ENCODE measurements at places on chromosomes 3 and 15.
A peak's percentile ranks its signal among the peaks of the same experiment; 100 is the strongest.

GRCh38 chr15:70258369-70259027 is 160.8 kb upstream of the TLE3 start:
- peak; percentile 35 for DNase-seq

DNA sequence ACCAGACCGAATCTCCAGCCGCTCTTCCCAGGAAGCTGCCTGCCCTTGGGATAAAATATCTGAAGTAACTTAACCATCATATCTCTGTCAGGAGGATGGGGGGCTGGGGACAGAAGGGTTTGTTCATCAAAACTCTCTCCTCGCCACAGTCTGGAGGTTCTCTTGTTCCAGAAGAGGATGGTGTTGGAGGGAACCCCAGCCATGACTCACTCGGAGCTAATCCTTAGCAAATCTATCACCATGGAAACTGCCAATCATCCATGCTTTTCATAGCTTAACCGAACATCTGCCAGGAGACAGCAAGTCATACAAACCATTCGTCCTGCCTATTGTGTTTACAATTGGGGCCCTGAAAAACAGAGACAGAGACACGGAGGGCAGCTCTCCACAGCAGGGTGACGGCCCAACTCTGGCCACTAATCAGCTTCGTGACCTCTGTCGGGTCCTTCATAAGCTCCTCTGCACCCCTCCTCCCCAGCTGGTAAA is 73.8 kb upstream of the HEG1 start:
- DNase-seq, result no peak

- no peak for DNase-seq
Measured at GRCh38 chr3:50338965-50339364, 1.7 kb downstream of the RASSF1 start.

GRCh38 chr3:46527239-46527638 is 29.5 kb downstream of the RTP3 start:
- DNase-seq, result no peak

- no peak for DNase-seq
Measured at GRCh38 chr3:155676252-155676981, 68.5 kb downstream of the PLCH1 start.

- DNase-seq, result no peak
Measured at GRCh38 chr3:183098536-183099025, 715 bp downstream of the MCCC1 start.

DNA sequence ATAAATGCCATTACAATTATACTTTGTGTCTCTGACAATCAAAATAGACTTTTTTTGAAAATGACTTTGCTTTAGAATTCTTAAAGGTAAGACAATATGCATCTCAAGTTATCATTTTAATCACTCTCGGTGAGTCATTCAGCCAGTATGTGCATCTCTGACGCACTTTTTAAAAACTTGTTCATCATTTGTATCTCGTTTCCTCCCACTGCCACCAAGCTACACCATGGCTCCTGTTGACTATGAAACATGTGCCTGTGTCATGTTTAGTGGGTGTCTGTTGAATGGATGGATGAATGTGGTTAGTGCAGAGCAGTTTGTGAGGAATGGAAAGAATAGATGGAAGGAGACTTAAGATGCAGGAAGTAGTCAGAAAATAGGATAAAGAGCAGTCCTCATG is 68.6 kb downstream of the ARPP21 start:
- DNase-seq, result no peak

- DNase-seq, result no peak
Measured at GRCh38 chr3:134105876-134106556, 76.3 kb upstream of the SLCO2A1 start.

- no peak for DNase-seq
Measured at GRCh38 chr3:4425707-4426106, 41.4 kb downstream of the SUMF1 start.

DNA sequence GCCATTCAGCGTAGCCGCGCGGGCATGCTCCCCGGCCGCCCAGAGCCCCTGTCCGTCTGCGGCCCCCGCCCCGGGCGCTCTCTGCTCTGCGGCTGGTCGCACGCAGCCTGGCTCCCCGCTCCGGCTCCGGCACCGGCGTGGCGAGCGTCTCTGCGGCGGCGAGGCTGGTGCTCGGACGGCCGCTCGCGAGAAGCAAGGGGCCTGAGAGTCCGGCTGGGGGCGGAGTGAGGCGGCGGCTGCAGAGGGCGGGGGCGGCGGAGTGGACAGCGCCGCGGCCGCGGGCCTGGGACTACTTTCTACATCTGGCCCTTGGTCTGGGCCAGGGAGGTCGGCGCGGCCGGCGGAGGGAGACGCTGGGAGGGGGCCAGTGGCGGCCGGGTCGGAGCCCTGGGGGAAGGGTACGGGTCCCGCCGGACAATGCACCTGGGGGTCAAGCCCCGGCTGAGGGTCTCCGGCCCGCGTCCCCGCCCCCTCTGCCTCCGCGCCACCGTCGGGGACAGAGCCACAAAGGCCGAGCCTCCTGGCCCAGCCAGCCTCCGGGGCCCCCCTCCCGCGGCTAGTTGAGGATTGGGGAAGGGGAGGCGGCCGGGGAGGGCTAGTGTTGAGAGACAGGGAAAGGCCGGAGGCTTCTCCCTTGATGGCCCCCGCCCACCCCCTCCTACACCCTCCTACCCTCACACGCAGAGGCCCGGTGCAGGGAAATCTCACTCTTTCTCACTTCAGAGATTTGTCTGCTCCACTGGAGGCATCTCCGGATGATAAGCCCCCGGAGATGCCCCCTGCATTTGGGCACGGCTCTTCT is at the start of gene PRTG:
Gene PRTG, minus strand, starts transcription at position 226 of the 802 bp plus-strand sequence. Its CDS starts 221 bp downstream, at position 5.
- no peak for DNase-seq

DNA sequence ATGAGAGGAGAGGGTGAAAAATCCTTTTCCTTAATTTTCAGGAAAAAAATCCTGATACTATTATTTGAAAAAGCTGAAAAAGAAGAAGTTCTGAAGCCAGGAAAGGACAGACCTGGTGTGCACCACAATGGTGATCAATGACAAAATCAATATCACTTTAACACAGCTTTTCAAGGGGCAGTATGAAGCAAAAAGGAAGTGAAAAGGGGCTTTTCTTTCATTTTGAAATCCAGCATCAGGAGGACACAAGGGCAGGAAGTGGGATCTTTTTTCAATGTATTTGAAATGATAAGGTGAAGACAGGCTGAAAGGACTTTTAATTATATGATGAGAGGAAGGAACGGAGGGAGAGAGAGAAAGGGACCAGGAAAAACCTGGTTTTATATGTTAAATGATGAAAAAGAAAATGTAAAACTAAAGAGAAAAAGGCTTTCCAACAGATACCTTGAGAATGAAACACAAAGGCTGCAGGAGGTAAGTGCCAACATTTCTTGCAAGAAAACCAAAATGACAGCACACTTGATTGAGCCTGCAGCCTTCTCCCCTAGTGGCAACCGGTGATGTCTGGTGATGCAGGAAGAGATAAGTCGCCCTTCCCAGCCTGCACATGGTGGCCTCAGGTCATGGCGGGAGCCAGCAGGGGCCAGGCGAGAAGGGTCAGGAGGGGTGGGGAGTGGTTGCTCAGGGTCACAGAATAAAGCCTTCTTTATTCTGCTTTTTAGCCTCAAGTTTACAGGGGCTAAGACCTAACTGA is 236.7 kb upstream of the WNT5A start:
- DNase-seq, result no peak

DNA sequence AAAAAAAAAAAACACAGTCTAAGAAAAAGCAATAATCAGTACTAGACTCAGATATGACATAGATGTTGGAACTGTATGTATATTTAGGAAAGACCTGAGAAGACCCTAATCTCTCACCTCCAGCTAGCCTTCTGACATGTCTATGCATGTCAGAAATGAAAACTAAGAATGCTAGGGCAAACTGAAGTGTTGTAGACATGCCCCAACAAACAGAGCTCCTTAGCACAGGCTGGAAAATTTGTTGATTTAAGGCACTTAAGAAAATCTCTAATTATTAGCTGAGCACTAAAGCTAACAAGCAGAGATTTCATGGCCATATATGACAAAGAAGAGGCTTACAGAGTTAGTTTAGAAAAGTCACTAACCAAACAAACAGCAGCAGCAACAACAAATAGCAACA is 45.5 kb upstream of the PRSS50 start:
- DNase-seq, result no peak

GRCh38 chr3:177750436-177750835 is 553.2 kb upstream of the TBL1XR1 start:
- DNase-seq, result no peak

DNA sequence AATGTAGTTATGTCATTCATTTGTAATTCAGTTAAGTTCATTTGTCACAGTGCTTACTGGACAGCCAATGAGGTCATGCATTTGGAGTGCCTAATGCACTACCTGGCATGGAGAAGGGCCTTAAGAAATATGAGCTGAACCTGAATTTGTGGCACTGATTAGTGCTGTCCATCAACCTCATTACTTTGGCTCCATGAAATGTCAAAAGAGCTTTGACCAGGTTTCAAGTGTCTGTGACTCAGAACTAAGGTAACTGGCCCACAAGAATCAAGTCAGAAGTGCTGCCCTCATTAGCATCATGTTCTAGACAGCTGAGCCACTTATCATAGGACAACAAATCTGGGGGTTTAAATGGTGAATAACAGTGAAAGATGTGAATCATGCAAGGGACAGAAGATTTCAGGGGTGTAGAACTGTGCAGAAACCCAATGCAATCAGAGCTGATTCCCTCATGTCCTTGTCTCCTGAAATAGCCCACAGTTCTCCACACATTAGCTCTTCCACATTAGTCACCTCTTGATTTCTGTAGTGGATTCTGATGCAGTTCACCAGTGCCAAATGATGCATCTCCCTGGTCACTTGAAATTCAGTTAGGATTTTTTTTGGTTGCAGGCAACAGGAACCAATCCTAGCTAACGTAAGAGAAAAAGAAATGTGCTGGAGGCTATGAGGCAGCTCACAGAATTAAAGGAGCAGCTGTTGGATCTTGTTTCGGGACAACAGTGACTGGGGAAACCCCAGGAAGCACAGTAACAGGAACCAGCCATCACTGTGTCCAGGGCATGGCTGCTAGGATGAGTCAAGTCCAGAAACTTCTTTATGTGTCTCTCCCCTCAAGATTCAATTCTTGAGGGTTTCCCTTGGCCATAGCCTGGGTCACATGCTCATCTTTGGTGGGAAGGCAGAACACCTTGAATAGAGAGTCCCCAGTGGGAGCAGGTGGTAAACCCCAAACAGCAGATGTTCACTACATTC is 38.7 kb downstream of the CHST2 start:
- DNase-seq, result no peak

DNA sequence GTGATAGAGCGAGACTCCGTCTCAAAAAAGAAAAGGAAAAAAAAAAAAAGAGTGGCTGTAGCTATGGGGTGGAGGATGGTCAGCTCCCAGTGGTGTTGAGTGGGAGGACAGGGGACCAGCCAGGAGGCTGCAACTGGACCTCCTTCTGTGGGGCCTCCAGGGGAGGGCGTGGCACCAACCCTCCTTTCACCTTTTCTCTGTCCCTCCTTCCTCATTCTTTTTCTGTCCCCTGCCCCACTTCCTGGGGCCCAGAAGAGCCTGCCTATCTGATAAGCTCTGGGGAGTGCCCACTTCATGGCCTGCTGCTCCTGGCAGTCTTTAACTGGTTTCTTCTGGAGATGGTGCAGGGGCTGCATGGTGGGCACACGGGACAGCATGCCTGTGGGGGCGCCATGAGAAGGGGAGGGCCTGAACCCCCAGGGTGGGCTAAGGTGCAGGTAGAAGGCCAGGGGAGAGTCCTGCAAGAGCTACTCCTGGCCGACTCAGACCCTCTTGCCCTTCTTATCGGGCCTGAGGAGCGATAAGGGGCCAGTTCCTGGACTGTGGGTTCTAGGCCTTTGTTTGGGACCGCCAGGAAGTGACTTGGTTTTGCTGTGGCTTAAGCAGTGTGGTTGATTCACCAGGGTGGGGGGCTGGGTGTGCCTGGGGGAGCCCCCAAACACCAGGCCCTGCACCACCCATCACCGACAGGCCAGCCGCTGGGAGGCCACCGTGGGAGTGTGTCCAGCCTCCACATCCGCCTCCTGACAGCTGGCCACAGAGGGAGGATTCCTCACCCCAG is 49.4 kb upstream of the FLNB start:
- DNase-seq, result no peak

- no peak for DNase-seq
Measured at GRCh38 chr15:76107169-76107568, 47.4 kb downstream of the TMEM266 start.

DNA sequence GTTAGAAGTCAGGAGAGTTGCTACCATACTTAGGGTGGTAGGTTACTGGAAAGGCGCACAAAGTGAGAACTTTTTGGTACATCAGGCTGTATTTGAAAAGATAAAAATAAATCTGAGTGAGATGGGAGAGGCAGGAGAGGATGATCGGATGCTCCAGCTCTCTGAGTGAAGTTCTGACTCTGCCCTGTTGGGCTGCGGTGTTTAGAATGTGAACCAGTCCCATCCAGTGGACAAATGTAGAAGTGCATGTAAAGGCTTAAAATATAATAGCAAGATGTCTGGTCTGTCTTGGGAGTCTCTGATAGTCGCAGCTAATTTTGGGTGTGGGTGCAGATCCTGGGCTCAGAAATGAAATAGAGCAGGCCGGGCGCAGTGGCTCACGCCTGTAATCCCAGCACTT is 30.4 kb downstream of the ACKR2 start:
- DNase-seq, result no peak

DNA sequence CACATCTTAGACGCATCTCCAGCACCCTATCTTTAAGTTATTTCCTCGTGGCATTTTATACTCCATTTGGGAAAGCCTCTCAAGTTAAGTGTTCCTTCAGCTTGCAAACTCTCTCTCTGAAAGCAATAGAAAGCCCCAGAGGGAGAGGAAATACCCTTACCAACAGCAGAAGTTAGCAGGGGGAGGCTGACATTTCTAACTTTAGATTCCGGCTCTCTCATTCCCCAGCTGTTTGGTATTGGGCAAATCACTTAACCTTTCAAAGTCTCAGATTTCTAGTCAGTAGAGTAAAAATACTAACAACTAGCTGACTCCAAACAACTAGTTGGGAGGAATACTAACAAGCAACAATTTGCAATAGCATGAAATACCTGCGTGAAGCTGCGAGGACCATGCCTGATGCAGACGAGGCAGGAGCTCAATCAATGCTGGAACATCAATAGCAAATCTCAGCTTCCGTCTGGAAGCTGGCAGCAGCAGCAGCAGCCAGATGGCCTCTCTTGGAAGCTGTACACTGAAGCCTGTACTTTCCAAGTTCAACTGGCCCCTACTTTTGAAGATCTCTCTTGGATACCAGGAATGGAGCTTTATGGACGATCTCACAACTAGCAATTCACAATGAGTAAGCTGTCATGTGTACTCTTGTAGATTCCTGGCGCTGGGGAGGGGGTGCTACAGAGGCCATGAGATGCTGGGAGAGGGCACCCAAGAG is 47.8 kb downstream of the THBS1 start:
- no peak for DNase-seq

- no peak for DNase-seq
Measured at GRCh38 chr15:82647045-82647834, at the start of gene CPEB1. Gene CPEB1 (minus strand): TSS chr15:82647363. CDS start chr15:82628459, 18,904 bp downstream.

Data from central memory CD8-positive, alpha-beta T cell (primary cell).